T47D (cell line): ENCODE measurements at places on chromosomes 13 and 19.

DNA sequence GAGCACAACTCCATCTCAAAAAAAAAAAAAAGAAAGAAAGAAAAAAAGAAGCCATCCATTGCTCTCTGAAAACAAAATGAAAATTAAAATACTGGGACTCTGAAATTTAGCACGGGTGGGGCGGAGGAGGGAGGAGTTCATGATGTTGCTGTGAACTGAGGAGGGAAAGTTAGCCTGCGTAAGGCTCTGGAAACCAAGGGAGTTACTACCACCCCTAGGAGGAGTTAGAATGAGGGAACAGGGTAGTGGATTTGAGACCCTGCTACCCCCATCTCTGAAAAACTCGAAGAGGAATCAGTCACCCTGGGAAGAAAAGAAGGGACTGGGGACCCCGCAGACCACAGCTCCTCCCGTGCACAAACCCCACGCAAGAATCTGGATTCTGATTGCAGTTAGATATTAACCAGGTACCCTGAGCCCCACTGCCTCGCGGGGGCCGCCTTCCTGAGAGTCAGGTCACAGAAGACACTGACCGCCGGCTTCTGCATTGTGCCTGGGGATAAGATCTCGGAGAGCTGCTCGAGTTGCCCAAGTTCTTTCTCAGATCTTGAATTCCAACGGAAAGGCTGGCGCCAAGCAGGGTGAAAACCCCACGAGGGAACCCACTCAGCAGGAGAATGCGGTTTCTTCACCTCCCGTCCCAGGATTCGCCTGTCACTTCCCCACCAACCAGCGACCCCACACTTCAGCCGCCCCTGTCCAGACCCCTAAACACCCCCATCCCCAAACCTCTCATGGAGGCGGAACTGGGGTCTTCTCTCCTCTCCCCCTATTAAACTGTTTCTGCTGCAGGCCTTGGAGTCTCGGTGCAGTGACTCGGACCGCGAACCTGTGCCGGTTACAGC is 870 bp downstream of the ZNF442 start:
- peak; percentile 34 for DNase-seq

DNA sequence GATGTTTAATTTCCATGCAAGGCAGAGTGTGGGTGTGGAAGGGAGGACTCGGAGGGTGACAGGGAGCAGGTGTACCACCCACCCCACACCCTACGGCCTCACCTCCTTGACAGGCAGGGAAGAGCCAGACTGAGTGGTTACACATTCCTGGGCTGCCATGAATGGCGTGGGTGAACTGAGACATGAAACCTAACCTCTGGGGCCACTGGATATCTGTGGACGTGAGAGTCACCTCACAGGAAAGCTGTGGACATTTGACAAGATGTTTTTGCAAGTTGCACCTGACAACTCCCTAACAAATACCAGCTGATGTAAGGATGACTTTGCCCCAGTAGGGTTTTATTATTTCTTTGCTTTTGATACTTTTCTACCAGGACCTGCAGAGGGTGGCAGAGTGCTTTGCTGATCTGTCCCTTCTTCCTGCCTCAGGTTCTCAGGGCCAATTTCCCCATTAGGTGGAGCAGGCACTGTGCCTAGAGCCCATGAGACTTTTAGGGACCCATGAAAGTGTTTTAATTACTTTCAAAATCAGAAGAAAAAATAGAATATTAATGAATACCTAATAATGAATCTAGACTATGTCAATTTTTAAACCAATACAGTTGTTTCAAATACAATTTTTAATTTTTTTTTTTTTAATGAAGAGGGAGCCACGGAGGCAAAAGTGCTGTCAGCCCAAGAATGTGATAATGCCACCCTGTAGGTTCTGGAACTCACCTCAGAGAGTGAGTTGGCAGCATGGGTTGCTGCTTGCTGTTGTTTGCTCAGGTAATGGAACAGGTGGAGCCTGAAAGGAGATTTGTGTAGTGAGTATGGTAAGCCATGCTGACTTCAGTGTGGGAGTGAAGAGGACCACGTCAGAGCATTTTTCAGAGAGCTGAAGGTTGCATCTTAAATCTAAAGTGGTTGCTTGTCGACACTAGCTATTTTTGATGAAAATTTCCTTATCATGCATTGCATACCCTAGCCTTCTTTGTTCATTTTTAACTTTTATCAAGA is 58.0 kb upstream of the CYSLTR2 start:
- peak; percentile 16 for DNase-seq

DNA sequence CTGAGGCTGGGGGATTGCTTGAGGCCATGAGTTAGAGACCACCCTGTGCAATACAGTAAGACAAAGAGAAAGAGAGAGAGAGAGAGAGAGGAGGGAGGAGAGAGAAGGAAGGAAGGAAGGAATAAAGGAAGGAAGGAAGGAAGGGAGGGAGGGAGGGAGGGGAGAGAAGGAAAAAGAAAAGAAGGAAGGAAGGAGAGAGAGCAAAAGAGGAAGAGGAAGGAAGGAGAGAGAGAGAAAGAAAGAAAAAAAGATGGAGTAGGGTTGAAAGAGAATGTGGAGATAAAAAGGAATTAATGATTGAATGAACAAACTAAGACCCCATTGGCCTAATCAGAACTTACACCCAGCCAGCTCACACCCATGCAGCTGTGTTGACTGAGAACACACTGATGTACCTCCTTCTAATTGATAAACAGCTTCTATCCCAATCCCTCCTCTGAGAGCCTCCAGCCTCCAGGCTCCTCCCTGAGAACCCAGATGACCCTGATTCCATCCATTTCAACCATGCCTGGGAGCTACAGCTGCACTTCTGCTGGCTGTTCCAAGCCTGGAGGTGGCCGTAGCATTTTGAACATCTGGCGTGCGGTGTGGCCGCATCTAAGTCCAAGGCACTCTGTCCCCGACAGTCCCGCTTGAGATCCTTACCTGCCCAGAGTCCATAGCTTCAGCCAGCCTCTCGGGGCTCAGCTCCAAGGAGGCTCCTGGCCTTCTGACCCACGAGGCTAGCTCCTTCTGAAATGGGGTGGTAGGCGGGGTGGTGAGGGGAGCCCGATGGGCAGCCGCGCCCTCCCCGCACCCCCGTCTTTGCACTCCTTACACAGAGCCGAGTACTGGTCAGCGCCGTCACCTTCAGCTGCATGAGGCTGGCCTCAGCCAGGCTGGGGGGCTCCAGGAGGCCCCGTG is 1.1 kb downstream of the PRODH2 start:
- no peak for DNase-seq

DNA sequence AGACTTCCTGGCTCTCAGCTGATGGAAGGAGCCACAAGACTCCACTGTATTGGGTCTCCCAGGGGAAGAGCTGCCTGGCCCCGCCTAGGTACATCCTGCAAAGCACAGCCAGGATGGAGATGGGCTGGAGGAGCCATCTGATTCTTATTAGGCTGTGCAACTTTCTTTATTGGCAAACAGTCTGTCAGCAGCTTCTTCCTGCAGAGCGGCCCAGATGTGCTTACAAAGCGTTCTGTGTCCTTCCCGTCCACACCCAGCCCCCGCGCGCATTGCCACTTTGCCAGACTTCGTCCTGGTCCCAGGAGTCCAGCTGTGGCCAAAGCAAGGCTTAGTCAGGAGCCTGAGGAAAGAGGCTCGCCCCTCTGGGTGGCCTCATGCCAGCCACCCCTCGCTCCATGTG is 409.3 kb downstream of the ZNF536 start:
- DNase-seq: no peak

DNA sequence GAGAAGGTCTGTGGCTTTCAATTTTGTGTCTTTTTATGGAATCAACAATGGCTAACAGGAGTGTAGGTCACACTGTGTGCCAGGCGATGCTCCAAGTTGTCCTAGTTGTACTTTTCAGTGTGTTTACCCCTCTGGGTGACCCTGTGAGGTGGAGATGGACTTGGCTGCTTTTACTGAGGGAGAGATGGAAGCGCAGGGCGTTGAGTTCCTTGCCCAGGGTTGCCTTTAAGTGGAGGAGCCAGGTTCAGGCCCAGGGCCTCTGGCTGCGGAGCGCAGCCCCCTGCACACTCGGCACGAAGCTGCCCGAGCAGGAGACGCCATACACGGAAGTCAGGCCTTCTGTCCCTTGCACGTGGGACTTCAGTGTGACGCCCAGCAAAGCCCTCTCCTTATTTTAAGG is 112.8 kb downstream of the RAB20 start:
- DNase-seq: peak; percentile 93

DNA sequence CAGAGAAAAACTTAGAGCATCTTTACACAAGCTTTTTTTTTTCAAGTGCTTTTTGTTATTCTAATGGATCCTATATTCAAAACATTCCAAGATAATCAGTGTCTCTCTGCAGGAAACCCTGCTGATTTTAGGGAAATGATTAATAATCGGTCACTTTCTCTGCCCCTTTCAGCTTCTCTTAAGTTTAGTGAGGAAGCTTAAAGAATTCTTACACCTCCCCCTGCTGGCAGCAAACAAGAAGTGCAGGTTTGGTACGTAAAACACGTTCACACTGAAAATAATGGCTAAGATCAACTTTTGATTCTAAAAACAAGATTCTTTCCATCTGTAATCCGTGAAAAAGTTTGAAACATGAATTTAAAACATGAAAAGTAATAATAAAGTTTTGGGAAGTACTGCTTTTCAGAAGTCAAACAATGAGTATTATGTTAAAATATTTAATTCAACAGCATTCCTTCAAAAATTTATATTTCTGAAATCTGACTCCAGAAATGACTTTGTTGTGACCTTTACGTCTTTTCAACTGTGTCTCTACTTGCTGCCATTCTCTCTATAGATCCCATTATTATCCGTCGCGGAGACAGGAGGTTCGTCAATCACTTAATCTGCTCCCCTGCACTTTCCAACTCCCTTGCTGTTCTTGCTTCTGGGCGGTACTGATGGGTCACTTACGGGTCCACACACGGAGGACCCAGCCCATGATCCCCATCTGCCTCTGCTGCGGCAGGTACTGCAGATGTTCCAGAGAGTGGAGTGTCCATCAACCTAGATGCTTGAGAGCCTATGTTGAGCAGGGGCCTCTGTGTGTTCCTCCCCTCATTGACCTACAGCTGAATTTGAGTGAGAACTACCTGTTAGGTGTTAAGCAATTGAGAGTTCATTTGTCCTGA is 203.1 kb upstream of the EDNRB start:
- peak; percentile 59 for DNase-seq

GRCh38 chr13:41267106-41267505 is 3.7 kb upstream of the MTRF1 start:
- no peak for DNase-seq

DNA sequence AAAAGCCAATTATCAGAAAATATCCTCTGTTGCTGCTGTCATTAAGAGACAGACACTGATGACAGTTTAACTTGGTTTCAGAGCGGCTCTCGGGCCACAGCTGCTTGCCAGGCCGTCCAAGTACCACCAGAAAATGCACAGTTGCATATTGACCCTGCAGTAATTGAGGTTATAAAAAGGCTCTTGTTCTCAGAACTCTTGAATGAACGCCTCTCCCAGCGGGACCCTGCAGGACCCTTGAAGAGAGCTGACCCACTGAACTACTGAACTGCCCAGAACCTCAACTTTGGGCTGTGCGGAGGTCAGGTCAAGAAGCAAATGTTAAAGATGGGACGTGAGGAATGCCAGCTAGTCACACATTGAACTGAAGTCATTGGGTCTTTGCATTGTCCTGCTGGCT is 1559.0 kb upstream of the SLC10A2 start:
- DNase-seq: no peak

DNA sequence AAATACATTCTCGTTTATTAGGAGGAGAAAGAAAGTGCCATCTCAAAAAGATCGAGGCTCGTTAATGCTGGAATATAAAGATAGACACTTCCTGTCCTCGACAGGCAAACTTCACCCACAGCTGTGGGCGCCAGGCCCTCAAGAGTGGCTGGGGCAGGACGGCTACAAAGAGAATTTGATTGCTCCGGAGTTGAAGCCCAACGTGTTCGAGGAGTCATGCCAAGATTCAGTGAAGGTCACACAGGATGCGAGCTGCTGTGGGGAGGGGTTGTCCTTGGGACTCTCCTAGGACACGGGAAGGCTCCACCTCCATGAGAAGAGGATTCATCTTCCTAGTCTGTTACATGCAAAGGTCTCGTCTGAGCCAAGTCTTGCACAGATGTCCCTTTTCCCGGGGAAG is 16.3 kb upstream of the PTPRS start:
- no peak for DNase-seq

DNA sequence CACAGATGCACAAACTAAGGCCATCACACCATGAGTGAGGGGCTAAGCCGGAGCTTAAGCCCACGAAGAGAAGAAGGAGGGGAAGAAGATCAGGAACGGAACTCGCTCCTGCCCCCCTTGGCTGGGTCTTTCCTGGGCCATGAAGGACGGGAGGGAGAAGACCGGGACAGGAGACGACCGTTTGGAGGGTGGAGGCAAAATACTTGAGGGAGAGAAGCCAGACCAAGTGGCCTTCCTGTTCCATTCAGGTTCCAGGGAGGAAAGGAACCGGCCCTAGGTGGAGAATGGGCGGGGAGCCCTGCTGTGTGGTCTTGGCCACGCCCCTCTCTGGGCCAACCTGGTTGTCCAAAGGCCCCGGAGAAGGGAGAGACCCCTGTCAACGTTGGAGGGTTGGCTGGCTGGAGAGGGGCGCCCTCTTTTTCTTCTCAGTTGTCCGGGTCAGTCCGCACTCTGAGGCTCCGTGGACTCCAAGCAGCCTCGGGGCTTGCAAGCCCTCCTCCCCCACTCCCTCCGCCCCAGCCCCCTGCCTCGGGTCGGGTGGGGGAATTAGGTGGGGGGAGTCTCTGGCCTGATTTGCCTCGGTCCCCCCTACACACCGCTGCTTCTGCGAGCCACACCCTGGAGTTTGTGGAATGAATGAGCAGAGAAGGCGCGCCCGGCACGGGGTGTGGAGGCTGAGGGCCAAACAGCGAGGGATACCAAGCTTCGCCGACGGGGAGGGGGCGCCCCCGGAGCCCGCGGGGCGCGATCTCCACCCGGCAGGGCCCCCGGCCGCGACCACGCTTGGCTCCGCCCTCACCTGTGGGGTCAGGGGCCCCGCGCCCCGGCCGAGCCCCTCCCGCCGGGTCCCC is 757 bp downstream of the FBN3 start:
- peak; percentile 54 for DNase-seq

DNA sequence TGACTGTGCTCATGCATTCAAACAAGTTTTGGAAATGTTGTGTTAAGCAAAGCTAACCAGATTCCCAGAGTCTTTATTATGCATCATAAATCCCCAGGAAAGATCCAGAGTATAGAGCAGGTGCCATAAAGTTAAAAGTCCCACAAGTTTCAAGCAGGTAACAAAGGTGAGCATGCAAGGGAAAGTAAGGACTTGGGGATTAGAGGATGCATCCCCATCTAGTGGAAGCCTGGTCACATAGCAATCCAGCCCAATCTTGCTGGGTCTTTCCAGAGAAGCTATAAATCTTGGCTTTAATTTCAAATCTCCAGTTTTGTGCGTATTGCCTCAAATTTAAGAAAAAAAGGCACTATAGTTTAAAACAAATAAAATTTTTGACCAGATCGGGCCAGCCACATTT is 72.7 kb downstream of the ZNF254 start:
- peak; percentile 69 for DNase-seq
